ENCODE measurements at places on chromosomes 3 and 15.

DNA sequence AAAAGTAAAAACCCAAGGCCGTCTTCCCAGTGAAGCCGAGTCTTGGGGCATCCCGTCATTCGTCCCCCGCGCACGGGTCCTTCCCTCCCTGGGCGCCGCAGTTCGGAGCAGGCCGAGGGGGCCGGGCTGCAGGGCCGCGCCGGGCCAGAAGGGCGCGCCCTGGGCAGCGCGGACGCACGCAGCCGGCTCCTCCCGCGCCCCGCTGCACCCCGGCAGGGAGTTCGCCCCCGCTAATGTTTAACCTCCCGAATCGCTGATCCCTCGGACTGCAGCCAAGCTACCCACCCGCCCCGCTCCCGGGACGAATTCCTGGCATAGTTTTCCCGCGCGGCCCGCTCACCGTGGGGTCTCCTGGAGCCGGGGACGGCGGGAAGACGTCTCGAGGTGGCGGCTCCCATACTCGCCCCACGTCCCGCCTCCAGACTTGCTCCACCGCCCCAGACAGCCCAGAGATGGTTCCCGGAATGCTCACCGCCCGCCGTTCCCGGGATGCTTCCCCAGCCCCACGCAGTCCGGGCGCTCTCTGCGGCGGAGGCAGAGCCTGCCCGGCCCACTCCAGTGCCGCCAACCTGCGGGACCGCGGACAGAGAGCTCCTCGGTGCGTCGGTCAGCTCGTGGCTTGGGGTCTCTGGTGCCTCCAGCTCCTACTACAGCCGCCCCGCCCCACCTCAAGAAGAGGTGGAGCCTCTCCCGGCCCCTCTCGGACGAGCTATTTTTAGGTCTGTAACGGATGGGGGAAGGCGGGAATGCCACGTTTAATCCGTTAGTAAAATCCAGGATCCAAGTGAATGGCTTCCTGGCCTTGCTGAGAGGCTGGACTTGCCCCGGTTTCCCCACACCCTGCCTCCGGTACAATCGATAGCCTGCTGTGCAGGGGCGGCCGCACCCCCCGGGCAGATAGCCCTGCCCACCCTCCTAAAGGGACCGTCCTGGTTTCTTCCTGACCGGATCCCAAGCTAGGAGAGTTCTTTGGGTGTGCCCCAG, at the start of gene DZIP1L:
Gene DZIP1L (minus strand): TSS at position 621 of the 984 bp plus-strand sequence. CDS start 11,637 bp downstream, outside the sequence.
- DNase-seq = peak; percentile 85

DNA sequence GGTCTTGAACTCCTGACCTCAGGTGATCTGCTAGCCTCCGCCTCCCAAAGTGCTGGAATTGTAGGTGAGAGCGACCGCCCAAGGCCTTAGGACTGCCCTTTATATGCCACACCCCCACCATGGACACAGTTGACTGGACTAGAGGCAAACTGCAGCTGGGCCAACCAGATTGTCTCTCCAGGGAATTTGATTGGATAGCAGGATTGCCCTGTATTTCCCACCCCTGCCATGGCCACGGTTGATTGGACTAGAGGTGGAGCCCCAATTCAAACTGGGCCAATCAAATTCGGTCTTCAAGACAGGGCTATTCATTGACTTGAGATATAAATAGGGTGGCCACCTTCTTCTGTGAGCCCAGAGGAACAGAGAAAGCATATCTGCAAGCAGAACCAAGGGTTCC, 6.9 kb upstream of the CLPX start:
- no peak for DNase-seq

DNA sequence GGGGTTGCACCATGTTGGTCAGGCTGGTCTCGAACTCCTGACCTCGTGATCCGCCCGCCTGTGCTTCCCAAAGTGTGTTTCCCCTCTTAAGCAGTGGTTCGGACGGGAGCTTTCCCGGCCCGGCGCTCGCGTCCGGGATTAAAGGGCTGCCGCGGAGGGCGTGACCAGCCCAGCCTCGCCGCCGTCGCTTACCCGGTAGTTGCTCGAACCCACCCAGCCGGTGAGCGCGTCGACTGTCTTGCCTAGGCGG, 513 bp downstream of the CLASP2 start:
- no peak for DNase-seq

DNA sequence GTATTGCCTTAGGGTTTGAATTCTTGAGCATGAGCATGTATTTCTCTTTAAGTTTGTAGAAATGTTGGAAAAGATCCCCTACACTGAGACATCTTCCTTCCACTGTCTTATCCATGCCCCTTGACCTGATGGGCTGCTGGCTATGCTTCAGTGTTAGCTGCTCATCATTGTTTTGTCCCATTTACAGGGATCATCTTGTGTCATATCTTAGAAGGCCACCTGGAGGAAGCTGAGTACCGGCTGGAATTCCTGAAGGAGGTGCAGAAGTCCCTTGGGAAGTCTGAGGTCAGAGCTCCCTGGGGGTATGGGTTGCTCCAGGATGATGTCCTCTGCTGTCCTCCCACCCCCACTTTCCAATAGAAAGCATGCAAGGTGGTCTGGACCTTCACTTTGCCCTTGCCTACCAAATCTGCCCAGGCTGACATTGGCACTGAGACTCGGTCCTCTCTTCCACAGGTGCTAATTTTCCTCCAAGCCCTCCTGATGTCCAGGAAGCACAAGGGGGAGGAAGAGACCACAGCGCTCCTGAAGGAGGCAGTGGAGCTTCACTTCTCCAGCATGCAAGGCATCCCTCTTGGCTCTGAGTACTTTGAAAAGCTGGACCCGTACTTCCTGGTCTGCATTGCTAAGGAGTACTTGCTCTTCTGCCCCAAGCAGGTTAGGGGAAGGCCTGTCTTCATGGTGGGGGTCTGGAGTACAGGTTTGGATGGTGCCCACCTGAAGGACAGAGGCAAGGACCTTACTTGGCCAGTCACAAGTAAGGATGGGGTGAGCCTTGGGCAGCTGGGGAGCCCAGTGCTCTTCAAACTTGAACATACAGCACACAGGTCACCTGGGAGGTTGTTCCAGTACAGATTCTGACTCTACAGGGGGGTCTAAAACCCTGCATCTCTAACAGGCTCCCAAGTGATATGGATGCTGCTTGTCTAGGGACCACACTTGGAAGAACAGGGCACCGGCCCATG, 17.7 kb downstream of the TTC21A start:
- no peak for DNase-seq

GRCh38 chr3:170511371-170511770, 74.5 kb downstream of the SLC7A14 start:
- DNase-seq = no peak

GRCh38 chr3:70829092-70829491, 516.7 kb upstream of the MDFIC2 start:
- DNase-seq = no peak

DNA sequence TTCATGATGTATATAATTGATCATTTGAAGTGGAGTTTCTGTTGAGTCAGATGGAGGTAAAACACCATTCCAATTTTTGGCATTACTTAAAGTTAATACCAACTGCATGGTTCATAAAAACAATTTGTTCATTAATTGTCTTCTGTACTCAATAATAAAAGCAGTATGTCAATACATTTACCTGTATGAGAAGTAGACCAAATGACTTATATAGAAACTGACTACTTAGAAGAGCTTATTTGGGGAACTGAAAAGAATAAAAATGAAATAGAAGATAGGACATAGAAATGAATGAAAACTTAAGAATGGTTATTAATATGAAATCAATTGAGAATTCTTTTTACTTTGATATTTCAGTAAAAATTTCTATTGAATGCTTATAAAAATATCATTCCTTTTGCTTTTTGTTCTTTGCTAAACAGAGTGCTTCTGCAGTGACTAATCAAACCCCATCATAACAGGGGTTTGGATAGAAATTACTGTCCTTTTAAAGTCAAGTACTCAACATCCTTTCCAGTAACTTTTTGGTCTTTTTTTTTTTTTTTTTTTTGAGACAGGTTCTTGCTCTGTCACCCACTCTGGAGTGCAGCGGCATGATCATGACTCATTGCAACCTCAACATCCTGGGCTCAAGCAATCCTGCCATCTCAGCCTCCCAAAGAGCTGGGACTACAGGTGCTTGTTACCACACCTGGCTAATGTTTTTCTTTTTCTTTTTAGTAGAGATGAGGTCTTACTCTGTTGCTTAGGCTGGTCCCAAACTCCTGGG, 6.5 kb upstream of the CRYBG3 start:
- no peak for DNase-seq

DNA sequence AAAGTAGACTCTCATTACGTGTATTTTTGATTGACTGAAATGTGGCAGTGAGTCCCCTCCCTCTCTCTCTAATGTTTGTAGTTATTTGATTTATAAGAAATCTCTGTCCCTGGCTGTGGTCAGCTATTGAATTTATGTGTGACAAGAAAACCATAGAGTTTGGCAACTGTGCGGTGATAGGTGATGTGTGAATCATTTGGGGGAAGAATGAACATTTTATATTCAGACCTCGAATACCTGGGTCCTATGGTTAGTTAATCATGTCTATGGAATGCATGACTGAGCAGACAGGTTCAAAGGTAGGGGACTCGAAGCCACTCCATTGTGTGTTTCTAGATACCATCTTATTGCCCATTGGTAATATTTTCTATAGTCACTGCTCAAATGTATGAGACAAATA, 712.1 kb downstream of the MECOM start:
- no peak for DNase-seq

DNA sequence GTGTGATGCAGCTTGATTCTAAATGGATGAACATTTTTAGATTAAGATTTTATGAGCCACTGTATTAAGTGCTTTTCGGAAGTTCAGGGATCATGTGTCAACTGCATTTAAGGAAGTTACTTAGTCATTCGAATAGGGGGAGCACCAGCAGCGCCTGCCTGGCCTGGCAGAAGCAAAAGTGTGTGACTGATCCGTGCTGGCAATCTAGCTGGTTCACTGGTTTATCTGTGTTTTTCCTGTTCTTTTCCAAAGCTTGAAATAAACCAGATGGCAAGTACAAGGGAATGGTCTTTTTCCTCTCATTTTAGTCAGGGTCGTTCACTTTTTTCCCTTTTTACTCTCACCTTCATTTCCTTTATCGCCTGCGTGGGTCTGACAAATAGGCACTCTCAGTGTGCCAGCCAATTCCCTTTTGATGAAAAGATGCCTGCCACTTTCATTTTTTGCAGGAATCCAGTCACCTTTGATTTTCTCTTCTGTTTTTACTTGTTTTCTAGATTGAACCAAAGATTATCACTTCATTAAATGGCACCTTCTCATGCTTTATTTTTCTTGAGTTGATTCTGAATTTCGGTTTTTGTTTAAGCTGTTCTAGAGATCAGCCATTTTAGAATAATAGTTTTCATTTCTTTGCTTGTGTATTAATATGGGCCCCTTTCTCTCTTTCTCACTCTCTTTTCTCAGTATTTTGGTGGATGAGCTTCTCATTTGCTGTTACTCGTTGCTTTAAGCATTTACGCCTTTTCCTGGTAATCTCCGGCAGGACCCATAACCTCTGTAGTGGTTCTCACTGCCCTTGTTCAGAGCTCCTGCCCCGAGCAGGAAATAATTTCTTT, 2.8 kb downstream of the ABHD2 start:
- DNase-seq = no peak

DNA sequence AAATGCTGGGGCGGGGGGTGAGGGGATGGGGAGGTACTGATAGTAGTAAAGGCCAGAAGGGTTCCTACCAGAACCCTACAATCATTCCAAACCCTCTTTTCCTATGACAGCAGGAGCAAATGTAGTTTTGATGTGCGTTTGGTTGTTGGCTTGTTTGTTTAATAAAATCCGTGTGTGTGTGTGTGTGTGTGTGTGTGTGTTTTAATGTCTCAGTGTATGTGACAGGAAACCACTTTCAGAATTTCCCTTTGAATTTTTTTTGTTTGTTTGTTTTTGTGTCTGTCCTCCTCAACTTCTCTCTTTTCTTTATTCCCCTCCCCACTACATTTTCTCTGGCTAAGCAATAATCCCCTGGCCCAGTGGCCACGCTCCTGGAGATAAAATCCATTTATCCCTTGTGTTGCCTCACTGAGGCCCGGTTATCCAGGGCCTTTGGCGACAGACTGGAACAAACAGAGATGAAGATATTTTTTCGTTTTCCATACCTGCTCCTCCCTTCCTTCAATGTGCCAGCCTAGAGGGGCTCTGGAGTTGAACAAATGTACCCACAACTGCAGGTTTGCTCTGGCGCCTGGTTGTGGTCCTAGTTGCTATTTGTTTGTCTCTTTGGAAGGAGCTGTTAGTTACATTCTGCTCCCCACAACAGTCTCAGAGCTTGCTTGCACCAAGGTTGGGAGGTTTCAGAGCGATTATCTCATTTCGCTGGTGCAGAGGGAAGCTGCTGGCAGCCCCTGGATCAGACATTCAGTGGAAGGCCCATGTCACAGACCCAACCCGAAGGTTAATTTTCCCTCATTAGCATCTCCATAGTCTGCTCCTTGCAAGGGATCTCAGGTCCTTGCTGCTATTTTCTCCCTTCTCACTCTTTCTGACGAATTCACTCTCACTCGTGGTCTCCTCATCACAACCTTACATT, 17.9 kb downstream of the NR2F2 start:
- DNase-seq = no peak

- DNase-seq = no peak
Observed at GRCh38 chr3:69913422-69913821, 86.1 kb upstream of the SAMMSON start.

GRCh38 chr3:34011171-34012101, 213.0 kb downstream of the PDCD6IP start:
- no peak for DNase-seq

DNA sequence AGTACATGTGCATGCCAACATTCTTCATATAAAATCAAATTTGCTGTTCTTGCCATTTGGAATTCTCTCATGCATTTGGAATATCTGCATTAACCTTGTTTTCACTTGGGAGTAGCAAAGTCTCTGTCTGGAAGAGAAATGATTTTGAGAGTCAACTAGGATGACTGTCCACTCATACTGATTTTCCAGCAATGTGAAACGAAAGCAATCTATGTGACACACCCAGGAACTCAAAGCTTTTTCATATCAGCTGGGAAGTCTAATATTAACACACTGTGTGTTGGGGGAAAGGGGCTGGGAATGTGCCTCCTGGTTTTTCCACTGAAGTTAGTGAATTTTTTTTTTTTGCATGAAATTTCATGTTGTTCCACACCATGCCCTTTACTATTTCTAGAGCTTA, 124.9 kb downstream of the DUT start:
- DNase-seq = no peak

DNA sequence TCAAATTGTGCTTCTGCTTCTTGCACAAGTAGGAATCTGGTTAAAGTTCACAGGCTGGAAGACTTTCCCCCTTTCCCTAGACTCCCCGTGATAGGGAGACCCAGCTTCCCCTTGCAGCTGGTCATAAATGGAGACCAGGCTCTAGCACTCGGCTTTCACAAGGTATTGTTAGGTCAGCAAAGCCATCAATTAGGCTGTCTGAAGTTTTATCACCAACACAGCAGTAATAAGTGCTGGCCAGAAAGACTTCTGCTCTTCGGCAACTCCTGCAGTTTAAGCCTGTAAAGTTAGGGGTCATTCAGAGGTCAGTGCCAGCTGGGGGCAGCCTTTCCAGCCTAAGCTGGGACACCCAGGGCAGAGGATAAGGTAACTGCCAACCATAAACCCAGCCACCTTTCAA, 203.4 kb downstream of the MEIS2 start:
- no peak for DNase-seq

DNA sequence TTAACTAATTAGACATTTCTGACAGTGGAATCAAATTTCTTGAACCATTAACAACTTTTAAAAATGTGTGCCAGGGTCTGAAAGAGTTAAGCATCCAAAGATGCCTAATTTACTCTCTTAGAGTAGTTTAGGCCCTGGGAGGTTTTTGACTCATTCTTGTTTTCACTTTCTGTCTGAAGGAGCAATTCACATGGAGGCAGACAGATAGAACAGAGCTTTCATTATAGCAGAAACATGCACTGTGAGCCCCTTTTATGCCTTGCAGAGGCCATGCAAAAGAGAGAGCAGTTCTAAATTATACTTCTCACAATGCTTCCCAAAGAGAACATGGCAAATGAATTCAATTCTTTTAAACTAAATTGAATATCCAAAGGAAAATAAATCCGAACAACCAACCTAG, 554.8 kb downstream of the MFSD1 start:
- no peak for DNase-seq
